Stimulated activated CD8-positive, alpha-beta memory T cell treated with anti-CD3 and anti-CD28 coated beads, Interleukin-4, amount 100 ng/mL, for 4 hours (primary cell): ENCODE measurements at places on chromosomes 1 and 21.

DNA sequence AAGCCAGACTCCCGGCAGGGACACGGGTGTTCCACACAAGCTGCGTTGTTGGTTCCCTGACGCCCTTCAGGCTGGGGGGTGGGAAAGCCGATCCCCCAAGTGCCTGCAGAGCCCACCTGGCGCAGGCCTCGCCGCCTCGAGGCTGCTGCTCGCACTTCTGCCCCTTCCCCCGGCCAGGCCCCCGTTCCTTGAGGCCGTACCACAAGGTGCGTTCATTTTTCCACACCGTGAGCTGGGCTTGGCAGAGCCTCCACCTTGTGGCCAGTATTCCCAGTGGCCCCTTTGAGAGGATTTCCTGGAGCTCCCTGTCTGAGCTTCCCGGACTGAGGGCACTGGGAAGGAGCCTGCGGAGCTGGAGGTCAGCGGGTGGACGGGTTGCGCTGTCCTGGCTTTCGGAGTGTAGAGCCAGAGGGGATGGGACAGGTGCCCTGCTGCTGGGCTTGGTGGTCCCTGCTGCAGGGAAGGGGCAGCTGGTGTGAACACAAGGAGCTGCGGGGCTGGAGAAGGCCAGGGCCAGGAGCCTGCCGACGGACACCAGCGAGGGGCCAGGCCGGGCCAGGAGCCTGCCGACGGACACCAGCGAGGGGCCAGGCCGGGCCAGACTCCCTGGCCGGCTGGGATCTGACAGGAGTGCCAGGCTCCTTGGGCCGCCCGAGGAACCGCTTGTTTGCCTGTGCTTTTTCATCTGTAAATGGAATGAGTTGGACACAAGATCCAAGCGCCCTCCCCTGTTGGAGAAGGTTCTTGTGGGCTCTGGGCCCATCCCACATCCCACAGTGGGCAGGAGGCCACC, 18.4 kb downstream of the PDXK start:
- DNase-seq, result no peak

GRCh38 chr21:40047993-40048730, 180.9 kb downstream of the PCP4 start:
- DNase-seq, result no peak

DNA sequence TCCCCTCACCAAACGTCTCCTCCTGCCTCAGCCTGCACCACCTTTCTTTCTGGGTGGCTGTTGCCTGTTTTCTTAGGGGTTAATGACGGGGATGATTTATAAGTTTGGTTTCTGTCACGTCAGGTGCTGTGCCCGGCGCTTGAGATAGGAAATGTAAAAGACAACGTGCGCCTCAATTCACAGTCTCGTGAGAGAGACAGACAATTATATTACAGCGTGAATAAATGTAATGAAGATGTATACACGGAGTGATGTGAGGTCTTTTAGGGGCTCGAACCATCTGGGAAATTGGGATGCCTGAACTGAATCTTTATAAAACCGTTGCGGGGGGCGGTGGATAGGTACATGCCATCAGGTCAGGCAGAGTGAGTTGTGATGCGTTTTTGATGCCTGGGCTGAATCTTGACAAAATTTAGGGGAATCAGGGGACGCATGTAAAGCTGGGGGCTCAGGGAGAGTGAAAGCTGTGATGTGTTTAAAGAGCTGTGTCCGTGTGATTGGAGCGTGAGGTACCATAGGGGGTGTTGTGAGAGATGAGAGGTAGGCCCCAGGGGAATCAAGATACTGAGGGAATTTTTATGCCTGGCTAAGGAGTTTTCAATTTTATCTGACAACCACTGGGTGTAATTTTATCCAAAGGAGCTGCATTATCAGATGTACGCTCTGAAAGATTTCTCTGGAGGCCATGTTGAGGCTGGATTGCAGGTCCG, 831 bp downstream of the TIPRL start:
- DNase-seq, result no peak

DNA sequence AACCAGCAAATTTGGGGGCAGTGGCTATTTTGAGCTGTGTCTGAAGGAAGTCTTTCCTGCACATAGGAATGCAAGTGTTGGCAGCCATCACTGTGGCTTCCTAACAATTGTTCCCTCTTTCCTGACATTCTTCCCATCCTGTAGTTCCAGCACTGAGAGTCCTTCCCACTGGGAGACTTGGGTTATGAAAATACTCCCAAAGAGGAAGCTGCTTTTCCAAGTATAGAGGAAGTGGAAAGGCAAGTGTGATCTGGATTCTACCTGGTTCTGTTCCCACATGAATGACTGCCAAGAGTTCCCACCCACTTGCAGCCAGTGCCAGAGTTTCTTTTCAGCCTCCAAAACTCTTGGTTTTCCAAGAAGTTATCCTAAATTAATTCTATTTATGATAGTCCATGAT, 98.5 kb upstream of the CD53 start:
- DNase-seq, result no peak

DNA sequence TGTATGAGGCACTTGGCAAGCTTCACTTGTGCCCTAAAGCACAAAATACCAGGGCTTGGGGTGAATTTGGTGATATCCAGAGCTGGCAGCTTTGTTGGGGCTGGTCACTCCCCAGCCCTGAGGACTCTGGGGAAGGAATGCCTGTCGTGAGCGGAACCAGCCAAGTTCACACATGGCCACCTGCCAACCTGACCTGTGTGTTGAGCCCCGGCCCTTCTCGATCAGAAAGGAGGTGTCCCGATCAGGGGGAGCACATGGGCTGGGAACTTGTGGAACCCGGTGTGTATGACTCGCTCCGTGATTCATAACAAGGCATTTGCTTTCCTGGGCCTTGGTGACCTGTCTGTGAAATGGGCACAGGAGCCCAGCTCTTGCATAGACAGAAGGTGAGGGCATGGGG, 43.1 kb downstream of the AGPAT3 start:
- no peak for DNase-seq

DNA sequence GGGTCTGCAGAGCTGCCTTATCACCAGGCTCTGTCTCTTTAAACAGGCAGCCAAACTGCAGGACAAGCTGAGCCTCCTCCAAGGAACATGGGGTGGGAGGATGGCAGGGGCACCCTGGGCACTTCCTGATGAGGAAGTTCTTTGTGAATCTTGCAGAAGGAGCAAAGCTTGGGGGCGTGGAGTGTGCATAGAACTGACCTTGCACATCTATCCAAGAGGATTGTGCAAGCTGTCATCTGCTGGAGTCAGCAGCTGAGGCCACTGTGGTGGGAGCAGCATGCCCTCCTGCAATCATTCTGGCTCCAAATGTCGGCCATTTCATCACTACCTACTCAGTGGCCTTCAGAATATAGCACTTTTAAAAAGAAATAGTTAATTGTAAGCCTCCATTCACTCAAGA, 182.2 kb downstream of the AJAP1 start:
- no peak for DNase-seq

DNA sequence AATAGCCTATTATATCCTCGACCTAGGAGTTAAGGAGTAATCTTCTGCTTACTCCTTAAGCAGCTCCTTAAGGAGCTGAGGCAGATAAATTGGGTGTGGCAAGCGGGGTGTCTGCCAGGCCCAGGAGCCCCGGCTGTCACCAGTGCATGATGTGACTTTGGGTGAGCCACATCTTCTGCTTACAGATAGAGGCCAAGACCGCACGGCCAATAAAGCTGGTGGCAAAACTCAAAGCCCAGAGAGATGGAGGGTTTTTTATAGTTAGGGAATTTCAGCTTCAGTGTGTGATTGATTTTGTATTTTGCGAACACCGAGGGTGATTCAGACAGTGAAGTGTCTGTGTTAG, 9.8 kb downstream of the MX2 start:
- no peak for DNase-seq

GRCh38 chr1:9494936-9495758, 44.1 kb upstream of the SLC25A33 start:
- peak; percentile 12 for DNase-seq

DNA sequence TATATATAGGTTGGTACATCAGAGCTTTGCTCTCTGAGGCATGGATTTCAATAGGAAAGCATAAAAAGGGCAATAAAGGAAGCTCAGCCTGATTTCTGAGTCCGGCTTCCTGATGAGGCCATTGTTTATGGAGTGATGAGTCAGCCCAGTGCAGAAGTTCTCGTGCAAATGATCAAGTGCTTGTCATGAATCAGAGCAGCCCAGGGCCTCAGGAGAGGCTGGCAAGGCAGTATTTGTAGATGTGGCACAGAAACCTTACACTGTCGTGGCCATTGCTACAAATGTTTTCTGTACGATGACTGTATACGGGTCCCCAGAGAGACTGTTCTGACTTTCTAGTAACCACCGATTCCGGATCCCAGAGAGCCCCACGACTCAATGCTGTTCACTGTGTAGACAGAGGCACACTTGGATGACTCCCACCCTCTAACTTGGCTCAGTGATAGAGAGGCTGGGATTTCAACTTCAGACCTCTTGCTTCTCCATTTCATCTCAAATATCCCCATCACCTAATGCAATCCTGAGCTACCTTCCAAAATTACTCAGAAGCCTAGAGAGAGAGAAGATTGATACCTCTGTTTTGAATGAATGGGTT, 26.8 kb downstream of the UMODL1 start:
- no peak for DNase-seq

DNA sequence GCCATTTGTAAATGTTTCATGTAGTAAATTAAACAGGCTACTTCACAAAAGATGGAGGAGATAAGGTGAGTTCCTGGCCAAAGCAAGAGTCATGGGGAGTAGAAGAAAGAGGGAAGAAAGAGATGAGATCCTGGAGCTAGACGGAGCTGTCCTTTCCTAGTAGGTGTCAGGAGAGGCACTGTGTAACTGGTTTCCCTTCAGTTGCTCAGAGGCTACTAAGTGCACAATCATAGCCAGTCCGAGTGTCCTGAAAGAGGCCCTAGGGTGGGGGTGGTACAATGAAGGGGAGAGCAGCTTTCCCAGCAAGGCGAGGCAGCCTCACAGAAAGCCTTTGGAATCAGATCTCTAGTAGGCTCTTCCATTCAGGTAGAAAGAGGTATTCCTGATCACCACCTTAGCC, 390.9 kb downstream of the KCNH1 start:
- DNase-seq, result no peak

DNA sequence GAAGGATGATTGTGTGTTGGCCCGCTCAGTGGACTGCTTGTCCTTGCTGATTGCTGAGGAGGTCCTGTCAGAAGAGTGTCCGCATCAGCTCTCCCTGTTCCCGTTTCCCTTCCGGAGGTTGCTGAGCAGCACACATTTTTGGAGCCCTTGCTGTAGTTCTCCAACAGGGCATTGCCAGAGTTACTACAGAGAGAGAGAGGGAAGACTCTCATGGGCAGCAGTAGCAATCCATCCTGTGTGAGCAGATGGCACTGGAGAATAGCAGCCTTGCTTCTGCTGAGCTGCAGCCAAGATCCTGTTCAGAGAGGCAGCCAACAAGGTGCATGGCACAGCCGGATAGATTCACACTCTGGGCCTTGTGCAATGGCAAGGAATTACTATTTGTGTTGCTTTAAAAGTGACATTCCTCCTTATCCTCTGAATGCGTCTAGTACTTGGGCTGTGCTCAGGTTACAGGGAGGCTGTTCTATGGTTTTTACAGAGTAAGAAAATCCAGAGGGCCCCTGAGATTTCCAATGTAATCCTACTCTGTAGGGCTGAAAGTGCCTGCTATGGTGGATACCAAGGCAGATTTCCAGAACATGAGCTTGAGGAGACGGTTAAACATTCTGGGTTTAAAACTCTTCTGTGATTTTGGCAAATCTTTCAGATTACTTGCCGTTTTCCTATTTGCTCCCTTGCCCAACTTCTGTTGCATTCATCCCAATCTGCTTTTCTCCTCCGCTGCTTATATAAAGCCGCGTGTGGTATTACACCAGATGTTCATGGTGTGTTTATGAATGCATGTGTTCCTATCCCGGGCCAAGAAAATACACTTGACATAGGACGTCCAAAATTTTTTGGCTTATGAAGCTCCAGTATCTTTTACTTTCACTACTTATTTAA, 27.4 kb downstream of the AK4 start:
- no peak for DNase-seq

DNA sequence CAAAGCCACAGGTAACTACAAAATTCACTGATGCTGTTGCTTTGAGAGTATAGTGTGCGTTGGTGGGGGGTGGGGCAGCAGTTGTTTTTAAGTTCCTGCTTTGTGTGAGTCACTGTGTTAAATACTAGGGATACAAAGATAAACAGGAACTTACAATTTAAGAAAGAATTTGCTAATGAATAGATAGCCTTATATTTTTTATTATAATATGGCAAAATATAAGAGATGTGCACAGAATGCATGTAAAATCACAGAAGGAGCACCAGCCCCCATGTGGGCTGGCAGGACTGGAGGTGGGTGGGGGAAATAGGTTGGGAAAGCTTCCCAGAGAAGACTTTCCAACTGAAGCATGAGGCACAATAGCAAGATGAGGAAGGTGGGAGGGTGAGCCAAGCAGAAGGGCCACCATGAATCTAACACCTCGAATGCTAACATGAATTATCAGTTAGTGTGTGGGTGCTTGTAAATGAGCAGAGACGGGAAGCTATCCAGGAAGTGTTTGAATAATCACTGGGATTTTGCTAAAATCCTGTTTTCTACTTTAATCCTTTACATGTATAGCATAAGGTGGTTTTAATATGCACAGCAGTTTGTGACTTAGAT, 57.0 kb upstream of the RAVER2 start:
- DNase-seq, result no peak

GRCh38 chr1:29634746-29635335, 398.5 kb downstream of the PTPRU start:
- no peak for DNase-seq

DNA sequence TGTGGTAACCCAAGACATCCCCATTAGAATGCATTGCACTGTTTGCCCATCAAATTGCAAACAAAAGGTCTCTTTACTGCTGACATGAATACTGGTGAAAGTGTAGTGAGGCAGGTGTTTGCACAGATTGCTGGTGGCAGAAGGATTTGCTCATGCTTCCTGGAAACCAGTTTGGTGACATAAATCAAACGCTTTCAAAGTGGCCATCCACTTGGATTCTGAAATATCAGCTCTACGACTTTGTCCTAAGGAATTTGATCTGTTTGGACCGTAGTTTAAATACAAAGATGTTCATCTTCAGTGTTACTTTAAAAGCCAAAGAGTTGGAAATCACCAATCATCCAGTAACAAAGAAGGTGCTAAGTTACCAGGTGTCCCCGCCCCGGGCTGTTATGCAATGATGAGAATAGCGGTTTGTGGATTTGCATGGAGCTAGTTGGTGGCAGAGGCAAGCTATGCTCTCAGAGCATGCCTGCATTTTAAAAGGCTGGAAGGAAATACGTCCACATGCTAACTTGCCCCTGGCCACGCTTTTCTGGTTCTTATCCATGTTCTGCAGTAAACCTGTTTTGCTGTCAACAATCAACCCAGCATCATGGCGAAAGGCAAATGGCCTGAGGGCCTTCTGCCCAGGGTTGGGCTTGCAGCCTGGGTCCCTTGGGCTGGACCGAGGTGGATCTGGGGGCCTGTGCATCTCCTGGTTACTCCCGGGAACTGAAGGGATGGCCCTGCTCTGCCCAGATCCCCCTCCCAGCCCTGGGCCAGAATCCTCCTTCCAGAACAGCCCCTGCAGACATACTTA, 49.2 kb downstream of the UMODL1 start:
- no peak for DNase-seq

- DNase-seq, result no peak
These were observed 26.2 kb downstream of the NAV1 start for GRCh38 chr1:201565024-201565730.

GRCh38 chr21:44858791-44859190, 14.7 kb downstream of the PTTG1IP start:
- no peak for DNase-seq

GRCh38 chr1:32791881-32792280, 25.3 kb downstream of the YARS1 start:
- no peak for DNase-seq
